Thymus (tissue), 14 donors: ENCODE measurements at places on chromosomes 1 and 21.

DNA sequence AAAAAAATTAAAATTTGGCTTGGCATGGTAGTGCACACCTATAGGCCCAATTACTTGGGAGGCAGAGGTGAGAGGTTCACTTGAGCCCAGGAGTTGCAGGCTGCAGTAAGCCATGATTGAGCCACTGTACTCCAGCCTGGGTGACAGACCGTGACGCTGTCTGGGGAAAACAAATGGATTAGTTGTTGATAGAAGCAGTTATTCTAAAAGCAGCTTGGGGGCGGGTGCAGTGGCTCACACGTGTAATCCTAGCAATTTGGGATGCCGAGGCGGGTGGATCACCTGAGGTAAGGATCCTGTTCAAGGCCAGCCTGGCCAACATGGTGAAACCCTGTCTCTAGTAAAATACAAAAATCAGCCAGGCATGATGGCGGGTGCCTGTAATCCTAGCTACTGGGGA, 40.3 kb downstream of the KIF1B start:
- no peak for DNase-seq

GRCh38 chr1:113860891-113861290, 10.6 kb downstream of the PTPN22 start:
- no peak for DNase-seq

DNA sequence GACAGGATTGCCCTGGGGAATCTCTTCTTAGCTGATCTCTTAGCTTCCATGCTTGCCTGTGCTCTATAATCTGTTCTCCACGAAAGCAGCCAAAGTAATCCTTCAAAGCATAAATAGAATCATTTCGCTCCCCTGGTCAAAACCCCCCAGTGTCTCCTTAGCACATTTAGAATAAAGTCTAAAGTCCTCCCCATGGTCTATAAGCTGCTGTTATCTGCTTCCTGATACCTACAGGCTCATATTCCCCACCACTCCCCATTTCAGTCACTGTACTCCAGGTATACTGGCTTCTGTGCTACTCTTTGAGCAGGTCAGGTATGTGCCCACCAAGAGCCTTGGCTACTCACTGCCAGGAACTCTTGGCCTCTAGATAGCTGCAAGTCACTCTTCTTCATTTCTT, 2.9 kb downstream of the S100A12 start:
- DNase-seq: no peak

GRCh38 chr1:192401825-192402224, 85.0 kb downstream of the RGS21 start:
- DNase-seq: no peak

DNA sequence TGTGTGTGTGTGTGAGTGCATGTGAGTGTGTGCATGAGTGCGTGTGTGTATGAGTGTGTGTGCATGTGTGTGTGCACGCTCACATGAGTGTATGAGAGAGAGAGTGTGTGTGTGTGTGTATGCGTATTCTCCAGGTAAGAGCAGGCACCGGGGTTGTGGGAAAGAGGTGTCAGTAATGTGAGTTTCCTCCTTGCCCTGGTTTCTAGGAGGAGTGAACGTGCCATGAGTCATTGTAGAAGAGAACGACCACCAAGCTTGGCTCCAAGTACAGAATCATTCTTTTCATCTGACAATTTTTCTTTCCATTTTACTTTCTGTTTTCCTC, 79.1 kb downstream of the POFUT2 start:
- no peak for DNase-seq

DNA sequence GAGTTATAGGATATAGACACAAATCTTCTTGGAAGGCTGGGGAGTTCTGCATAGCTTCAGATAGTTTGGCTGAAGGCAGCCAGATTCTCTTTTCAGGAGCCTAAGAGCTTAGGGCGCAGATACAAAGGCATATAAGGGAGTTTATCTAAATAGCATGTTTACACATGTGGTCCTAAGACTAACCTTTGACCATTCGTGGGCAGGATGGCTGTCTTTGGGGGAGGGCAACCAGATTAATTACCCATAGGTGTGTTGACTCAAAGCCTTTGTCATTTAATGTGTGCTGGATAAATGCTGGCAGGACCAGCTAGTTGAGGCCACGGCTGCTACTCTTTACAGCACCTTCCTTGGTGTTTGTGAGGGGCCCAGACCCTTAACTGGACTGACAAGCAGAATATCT, 71.8 kb downstream of the IER5 start:
- no peak for DNase-seq

GRCh38 chr1:29311352-29312030, 75.2 kb downstream of the PTPRU start:
- DNase-seq: no peak

GRCh38 chr1:110538921-110539320, 19.9 kb upstream of the KCNA10 start:
- no peak for DNase-seq

DNA sequence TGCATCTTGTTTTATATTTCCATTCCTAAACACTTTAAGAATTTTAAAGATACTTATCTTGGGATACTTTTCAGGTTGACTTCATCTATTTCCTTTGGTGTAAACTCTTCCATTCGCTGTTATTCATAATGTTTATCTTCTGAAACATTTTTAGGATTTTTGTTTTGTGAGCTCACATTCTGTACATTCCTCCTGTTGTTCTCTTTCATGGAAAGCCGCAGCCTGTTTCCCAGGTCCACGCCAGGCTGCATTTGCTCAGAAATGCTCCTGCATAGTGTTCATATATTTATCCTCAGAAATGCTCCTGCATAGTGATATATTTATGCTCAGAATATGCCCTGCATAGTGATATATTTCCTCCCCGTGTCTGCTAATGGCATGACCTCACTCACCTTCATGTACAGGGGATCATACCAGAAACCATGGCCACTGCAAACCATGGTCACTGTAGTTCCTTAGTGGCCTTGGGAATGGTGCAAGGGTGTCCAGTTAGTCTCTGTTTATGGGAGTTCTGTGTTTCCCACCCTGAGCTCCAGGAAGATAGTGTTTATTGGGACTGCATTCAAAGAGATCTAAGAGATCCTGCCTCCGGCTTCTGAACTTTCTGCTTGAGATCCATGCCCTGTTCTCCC, 153.9 kb upstream of the GREM2 start:
- no peak for DNase-seq

GRCh38 chr21:38768471-38769063, 37.2 kb upstream of the ETS2 start:
- no peak for DNase-seq

GRCh38 chr1:109769330-109770078, 5.8 kb upstream of the EPS8L3 start:
- no peak for DNase-seq

DNA sequence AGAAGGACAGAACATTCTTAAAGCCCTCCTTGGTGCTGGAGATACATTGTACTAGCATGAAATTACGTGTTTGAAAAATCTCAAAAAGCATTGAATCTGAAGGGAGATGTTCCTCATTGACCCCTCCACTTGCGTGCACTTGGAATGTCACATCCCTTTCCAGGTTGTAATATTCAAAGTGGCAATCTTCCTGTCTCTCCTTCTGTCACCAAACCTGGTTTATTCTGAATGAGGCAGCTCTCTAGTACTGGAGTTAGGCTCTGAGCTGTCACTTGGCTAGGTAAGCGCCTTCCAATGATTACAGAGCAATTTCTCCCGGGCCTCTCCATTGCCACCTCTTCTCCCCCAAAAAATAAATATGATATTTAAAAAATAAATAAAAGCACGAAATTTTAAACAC, 855 bp downstream of the DSCAM start:
- no peak for DNase-seq

DNA sequence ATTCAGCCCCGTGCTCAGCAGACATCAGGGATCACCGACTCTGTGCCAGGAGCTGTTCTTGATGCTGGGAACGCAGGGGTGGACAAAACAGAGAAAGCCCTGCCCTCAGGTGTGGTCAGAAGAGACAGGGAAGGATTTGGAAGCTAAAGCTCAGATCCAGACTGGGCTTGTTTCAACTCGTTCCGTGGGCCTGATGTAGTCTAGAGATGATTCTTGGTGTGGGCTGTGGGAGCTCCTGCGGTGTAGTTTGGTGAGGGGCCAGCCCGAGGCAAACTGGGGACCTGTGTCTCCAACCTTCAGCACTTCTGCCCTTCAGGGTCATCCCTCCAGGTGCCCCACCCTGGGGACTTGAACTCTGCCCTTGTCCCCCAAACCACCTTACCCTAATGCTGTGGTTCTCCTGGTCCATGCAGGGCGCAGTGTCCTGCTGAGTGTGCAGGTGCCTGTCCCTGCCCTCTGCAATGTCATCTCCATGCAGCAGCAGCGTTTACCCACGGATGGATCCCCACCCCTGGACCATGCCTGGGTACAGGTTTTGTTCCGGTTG, 17.3 kb upstream of the ABCG1 start:
- DNase-seq: no peak

DNA sequence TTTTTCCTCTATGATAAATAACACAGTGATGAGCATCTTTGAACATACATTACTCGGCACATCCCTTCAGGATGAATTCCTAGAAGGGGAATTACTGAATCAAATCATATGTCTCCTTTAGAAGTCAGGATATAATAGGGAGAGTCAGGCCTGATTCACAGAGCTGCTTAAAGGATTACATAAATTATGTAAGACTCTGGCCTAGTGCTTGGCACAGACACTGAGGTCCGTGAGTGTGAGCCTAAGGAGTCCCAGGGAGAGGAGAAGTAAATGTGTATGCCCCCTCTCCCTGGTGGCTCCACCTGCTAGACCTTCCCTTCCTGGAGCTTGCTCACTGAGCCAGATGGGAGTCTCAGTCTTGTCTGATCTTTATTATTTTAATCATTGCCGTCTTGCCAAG, 8.6 kb upstream of the FOXE3 start:
- DNase-seq: no peak
